ENCODE measurements at places on chromosomes 1 and 21.

DNA sequence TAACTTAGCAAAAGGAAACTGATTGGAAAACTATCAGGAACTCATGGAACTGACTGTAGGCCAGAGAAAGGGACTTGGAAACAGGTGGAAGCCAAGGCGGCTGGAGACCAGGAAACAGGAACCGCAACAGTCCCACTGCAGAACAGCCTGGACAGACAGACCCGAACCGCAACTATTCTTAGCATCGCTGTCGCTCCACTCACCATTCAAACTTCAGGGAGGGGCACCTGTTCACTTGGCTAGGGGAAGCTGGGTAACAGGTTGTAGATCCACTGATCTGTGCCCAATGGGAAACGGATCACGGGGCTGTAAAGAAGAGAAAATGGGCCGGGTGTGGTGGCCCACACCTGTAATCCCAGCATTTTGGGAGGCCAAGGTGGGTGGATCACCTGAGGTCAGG is 61.9 kb downstream of the CLSTN1 start:
- DNase-seq: no peak

DNA sequence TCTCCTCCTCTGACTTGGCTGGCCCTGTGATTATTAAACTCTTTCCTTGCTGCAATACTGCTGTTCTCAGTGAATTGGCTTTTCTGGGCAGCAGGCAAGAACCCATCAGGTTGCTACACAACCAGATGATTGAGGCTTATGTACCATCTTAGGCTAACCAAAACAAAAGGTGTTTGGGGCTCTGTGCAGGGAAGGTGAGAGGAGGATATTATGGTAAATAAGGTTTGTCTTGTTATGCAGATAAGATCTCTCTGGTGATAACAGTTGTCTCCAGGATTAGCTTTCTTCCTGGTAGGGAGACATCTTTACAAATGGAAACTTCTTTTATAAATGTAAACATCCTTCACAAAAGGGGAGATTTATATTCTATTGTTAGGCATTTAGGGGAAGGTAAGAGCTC is 44.5 kb upstream of the GORAB start:
- DNase-seq: no peak

- DNase-seq: no peak
These were observed 61.7 kb upstream of the USP24 start for GRCh38 chr1:55276671-55277376.

DNA sequence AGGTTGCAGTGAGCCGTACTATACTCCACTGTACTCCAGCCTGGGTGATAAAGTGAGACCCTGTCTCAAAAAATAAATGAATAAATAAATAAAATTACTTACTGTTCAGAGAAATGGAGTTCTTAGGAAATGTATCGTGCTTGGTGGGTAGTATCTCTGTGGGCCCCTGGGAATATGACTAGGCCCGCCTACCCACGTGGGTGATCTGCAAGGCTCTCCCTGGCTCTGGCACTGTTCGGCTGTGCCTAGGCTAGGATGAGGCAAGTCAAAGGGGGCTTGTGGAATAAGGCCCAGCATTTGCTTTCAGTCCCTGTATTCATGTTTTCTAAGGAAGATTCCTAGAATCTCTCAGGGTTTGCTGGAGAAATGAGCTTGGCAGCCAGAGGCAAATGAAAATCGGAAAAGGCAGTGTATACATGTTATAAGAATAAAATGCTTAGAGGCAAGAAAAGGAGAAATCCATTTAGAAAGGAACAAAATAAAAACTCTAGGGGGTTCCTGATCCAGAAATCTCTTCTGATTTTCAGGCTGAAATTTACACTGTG is 4.5 kb upstream of the CSRP1 start:
- DNase-seq: no peak

GRCh38 chr1:172144445-172145061 is 275.9 kb upstream of the C1orf105 start:
- no peak for DNase-seq

DNA sequence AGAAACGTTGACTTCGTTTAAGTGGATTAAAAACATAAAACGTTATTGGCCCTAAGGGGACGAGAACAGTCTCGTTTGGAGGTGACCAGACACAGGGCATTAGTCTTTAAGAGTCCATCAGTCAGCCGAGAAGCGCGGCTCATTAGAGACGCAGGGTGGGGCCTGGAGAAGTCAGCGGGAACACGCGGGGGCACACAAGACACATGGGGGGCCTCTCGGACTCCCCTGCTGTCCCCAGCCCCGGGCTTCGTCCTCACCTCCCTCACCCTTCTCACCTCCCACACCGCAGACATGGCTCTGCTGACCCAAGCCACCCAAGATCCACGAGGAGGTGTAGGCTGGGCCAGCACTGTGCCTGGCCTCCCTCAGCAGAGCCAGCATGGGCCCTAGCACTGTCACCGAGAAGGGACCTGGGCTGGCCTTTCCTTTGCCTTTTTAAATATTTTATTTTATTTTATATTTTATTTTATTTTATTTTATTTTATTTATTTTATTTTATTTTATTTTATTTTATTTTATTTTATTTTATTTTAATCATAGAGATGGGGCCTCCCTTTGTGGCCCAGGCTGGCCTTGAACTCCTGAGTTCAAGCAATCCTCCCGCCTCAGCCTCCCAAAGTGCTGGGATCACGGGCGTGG is 48.9 kb downstream of the MORN1 start:
- DNase-seq: no peak

DNA sequence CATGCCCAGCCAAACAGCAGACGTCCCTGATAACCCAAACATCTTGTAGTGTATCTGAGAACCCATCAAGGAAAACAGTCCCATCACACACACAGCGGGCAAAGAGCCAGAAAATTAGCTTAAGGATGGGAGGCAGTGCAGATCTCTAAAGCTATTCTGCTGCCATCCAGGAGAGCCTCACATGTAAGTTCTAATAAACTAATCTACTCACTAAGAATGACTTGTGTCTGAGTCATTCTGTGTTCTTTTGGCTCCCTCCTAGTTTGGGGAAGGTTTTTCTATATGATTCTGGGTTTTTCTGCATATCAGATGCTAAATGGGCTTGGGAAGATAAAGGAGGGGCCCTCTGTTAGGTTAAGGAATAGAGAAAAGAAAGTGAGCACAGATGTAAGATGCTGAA is 162.8 kb downstream of the HUNK start:
- DNase-seq: no peak

DNA sequence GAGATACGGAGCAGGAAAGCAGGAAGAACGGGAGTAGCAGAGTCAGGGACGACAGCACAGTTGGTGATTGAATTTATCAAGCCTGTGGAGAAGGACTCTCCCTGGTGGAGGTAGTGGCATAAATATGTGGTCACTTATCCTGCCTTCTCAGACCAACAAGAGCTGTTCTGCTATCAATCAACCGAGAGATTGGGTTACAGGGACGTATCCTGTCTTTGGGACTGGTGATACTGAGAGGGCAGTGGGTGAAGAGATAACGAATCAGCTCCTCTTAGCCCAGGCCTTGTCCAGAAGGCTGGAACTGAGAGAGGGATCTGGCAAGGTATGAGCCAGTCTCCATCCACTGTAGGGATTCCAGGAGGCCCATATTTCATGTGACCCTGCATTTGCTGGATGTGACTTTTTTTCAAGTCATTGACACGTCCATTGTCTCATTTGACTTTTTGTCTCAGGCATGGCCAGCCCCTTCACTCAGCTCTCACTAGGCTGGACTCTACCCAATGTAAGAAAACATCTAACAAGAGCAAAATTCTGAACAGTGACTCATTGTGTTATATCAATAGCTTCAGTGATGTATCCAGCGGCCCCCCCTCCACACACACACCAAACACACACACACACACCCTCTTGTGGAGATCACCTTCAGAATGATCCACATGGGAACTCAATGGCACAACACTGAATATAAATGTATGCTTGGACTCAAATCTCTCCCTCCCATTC is 11.3 kb downstream of the C1orf116 start:
- no peak for DNase-seq
